Dermis blood vessel endothelial cell (primary cell): ENCODE measurements at places on chromosomes 16 and 17. TPM values are rescaled to one million over a fixed set of nuclear protein-coding genes. Genes with fewer than 3 reads are reported as not detected.

- DNase-seq: peak; percentile 63
Measured at GRCh38 chr17:48153691-48154358, 46.3 kb downstream of the SNX11 start.

DNA sequence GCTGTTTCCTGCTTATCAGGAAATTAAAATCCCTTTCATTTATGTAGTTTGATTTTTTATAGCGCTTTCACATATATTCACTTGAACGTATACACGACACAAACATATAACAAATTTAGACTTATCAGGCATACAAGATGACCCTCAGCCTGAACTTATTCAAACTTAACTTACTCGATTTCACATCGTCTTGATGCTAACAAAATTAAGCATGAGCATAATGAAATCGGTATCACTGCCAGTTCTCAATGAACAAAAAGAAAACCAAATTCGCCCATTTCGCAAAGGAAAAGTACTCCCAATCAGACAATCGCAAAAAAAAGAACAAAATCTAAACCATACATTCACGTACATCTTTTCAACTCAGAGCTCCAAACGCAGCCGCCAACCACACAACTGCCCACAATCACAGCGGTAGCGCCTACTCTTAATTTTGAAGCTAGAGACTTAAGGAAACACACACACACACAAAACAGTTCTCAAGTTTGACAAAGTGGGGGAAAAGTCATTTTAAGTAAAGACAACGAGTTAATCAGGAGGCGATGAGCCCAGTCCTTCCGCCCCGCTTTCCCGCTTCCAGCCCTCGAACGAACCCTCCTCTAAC, 1.1 kb downstream of the GJC1 start:
- DNase-seq: peak; percentile 48

DNA sequence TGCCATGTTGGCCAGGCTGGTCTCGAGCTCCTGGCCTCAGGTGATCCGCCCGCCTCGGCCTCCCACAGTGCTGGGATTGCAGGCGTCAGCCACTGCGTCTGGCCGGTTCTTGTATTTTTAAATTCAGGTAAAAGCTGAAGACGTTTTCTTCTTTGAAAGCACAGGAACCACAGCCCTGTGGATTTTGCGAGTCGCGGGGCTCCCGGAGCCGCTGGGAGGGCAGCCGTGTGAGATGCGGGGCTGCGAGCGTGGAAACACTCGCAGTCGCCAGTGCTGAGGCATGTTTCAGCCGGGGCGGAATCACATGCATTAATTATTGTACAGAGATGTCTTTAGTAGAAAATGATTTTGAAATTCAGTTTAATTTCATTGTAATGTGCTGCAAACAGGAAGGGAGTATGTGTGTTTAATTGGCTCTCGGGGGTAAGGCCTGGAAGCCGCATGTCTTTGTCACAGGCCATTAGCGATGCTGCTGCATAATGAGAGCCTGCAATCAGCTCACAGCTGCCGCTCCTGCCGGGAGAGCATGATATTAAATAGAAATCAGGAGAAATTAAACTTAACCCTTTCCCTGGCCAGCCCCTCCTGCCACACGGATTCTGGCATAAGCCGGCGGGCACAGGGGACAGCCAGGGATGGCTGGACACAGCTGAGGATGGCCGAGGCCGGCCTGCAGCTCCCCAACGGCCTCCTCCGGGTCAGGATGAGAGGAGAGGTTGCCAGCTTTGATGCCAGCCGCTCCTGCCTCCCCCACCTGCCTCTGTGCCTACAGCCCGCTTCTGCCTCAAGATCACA, 35.4 kb upstream of the CDH15 start:
- DNase-seq: no peak

DNA sequence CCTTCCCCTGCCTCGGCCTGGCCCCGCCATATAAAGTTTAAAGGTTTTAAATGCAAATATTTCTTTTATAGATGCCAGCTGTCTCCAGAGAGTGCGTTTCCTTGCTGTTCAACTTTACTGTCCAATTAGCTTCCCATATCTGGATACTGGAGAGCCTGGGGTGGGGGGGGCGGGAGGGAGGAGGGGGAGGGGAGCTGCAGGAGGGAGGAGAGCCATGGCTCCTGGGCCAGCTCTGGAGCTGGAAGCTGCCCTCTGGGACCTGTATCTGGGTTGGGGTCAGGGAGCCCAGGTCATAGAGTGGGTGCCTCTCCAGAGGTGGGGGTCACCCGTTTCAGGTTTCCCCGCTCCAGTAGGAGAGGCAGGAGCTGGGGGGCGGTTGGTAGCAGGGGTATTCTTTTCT, 6.2 kb upstream of the GSE1 start:
- no peak for DNase-seq

GRCh38 chr16:67027046-67027445, 1.9 kb upstream of the CBFB start:
- DNase-seq: no peak

Gene CCL4L2
- not detected in 2 replicates for total RNA-seq

DNA sequence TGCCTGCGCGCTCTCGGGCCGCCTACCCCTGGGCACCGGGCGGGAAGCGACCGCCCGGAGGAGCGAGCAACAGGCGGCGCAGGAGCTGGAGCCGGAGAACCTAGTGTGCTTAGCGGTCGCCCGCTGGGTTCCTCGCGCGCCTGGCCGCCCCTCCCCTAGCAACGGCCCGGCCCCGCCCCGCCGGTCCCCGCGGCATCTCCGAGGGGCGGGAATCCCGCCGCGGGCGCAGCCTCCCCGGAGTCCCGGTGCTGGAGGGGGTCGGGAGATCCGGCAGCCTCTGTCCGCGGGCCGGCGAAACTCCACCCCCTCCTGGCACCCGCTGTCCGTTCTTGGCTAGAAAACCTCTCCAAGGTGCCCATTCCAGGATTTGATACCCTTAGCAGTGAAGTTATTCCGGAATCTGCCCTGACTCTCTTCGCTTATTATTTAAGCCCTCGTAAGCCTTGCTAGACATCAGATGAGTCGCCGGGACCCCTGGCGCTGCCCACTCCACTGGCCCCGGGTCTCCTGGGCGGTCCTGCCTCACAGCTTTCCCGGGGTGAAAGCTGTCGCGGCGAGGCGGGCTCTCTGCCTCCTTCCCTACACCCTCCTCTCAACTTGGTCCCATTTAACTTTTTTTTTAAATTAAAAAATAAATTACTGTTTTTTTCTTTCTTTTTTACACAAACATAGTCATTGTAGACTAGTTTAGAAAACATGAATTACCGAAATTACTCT, at the start of gene RPRML:
RPRML (minus strand) TSS at position 107 of the 717 bp plus-strand sequence. CDS start 246 bp downstream, outside the sequence.
- peak; percentile 43 for DNase-seq

Gene TEX19
- 0.05 TPM in 1 of 2 replicates, not detected in the other for total RNA-seq

Gene LITAFD
- not detected in 2 replicates for total RNA-seq

Gene UTS2R
- not detected in 2 replicates for total RNA-seq

- DNase-seq: no peak
Measured at GRCh38 chr17:9331279-9332131, 244.1 kb downstream of the STX8 start.

Gene ITGAE
- 7.3 and 15.7 TPM in 2 replicates for total RNA-seq

- peak; percentile 79 for DNase-seq
Measured at GRCh38 chr17:75131278-75132017, at the start of gene NT5C. Gene NT5C (minus strand): TSS chr17:75131742. CDS start chr17:75131707, 35 bp downstream.

Gene KRT36
- total RNA-seq: 0.14 and 0.17 TPM in 2 replicates

Gene CHST5
- total RNA-seq: not detected in 2 replicates

Gene SLC5A11
- total RNA-seq: 0.05 and 0.17 TPM in 2 replicates

GRCh38 chr17:82198092-82198491, 14.6 kb downstream of the CCDC57 start:
- DNase-seq: no peak

Gene ZNF319
- total RNA-seq: 3.4 and 6.0 TPM in 2 replicates

- peak; percentile 65 for DNase-seq
Measured at GRCh38 chr17:76252040-76252954, 12.0 kb upstream of the RNF157 start.

DNA sequence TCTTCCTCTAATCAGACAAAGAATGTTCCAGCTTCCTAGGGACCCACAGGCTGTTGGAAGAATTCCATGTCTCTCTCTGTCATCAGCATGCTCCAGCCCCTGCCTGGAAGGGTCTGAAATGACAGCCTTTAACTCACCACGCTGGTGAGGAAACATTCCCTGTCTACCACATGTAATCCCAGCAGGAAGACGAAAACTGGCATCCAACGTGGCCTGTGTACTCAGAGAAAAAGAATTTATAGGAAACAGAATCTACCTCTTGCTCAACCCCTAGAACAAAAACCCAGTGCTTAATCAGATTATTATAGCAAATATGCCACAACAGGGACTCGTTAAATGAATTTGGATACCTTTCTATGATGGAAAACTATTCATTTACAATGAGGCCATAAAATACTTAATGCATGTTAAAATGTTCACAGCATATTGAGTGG, 147.3 kb upstream of the FOXF1 start:
- DNase-seq: peak; percentile 32

- DNase-seq: peak; percentile 47
Measured at GRCh38 chr16:19389246-19389645, 28.4 kb upstream of the TMC5 start.

DNA sequence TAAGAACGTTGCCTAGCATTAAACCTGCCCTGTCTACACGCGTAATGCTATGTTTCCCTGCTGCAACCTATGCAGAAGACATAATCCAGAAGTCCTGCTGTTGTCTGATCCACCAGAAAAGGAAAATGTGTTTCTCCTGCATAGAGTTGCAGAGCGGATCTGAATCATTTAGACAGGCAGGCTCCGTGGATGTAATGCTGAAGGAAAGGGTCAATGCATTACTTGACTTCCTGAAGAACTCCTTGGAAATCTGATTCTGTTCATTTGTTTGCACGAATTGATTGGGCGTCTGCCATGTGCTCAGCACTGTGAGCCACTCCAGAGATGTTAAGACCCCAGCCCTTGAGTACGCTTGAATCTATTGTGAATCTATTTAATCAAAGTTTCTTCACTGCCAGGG, 83.4 kb downstream of the FOXL1 start:
- DNase-seq: peak; percentile 75

GRCh38 chr17:21213638-21214014, 335 bp downstream of the TMEM11 start:
- DNase-seq: peak; percentile 63
